ENCODE measurements at places on chromosomes 11 and 22.
A peak's percentile ranks its signal among the peaks of the same experiment; 100 is the strongest.

GRCh38 chr11:17266781-17267180, 9.8 kb upstream of the NUCB2 start:
- H3K36me3 ChIP-seq: no peaks in the 10 kb centered on the region
- H3K4me1 ChIP-seq: peaks cover 14% of the 10 kb centered on the region
- H3K27me3 ChIP-seq: peaks cover 6% of the 10 kb centered on the region
- H3K27ac ChIP-seq: no peak overlapping the region

DNA sequence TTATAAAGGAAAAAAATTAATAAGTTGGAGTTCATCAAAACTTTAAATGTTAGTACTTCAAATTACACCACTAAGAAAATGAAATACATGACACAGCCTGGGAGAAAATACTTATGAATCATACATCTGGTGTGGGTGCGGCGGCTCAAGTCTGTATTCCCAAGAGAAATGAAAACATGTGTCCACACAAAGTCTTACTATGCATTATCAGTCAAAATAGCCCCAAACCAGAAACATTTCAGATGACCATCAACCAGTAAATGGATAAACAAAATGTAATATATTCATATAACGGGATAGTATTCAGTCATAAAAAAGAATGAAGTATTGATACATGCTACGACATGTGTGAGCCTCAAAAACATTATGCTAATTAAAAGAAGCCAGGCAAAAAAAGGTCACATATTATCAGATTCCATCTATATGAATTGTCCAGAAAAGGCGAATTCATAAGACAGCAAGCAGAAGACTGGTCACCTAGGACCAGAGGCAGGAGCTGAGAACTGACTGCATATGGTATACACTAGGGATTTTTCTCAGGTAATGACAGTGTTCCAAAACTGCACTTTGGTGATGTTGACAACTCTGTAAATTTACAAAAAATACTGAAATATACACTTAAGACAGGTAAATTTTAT, 5.3 kb upstream of the AKIP1 start:
- H3K27ac ChIP-seq: no peak overlapping the region
- H3K36me3 ChIP-seq: no peaks in the 10 kb centered on the region
- no peak for DNase-seq
- peaks cover 8% of the 10 kb centered on the region for H3K27me3 ChIP-seq
- peaks cover 30% of the 10 kb centered on the region for H3K4me1 ChIP-seq
- H3K4me3 ChIP-seq: no peak overlapping the region

DNA sequence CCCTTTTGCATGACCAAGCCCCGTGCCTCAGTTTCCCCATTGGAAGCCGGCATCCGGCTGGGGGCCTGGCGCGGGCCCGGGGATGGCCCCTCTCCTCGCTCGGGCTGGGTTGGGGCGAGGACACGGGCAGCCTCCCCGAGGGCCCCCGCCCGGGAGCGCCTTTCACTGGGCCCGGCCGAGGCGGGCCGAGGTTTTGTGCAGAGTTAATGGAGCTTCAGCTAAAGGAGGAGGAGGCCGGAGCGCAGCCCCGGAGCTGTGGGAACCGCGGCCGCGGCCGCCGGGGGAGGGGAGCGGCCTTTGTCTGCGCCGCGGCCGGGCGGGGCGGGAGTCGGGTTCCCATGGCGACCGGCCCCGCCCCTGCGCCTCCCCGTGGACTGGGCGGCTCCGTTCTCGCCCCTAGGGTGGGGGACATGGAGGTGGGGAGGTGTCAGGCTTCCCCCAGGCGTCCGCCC, 1.4 kb upstream of the MAPK11 start:
- no peak overlapping the region for H3K27ac ChIP-seq
- H3K36me3 ChIP-seq: no peaks in the 10 kb centered on the region
- DNase-seq: peak; percentile 77
- no peak overlapping the region for H3K4me3 ChIP-seq
- H3K27me3 ChIP-seq: peaks cover 4% of the 10 kb centered on the region

DNA sequence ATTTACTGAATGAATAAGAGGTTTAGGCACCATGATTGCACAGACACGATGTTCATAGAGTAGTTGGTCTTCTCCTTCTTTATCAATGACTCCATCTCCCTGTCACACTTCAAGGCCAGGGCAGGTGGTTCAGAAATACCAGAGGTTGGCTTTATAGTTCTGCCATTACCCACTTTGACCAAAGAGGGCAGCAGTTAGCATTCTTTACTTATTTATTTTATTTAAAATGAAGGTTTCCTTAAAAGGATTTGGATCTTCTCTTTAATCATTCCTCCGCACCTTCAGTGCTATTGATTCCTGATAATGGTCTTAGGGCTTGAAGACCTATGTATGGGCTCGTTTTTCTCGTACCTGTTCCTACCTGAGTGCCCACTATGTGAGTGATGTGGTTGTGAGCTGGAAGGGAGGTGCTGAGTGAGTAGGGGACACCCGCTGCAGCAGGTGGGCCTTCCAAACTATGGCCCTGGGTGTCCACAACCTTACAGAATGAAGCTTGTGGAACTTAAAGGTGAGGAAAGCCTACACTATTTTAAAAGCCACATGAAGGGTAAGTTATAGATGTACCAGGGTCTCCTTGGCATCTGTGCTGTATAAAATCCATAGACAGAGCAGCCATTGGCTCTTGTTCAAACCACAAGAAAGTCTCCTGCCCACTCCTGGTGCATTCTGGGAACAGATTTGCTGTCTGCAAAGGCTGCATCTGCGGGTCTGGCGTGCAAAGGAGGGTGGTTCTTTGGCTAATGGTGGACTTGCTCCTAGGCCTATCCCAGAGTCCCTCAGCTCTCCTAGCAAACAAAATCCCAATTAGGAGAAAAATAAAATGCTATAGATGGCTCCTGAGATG, 35.0 kb downstream of the TIMP3 start:
- DNase-seq: peak; percentile 12
- H3K4me1 ChIP-seq: peaks cover 7% of the 10 kb centered on the region
- no peaks in the 10 kb centered on the region for H3K36me3 ChIP-seq
- H3K4me3 ChIP-seq: no peak overlapping the region
- no peak overlapping the region for H3K27ac ChIP-seq
- no peaks in the 10 kb centered on the region for H3K27me3 ChIP-seq

Data from activated CD4-positive, alpha-beta T cell treated with anti-CD3 and anti-CD28 coated beads for 36 hours (primary cell).